Stimulated activated CD4-positive, alpha-beta T cell treated with anti-CD3 and anti-CD28 coated beads, Interleukin-12 subunit alpha, Interleukin-12 subunit beta, amount 100 ng/mL, for 24 hours (primary cell): ENCODE measurements at places on chromosomes 13 and 19.
A peak's percentile ranks its signal among the peaks of the same experiment; 100 is the strongest.

DNA sequence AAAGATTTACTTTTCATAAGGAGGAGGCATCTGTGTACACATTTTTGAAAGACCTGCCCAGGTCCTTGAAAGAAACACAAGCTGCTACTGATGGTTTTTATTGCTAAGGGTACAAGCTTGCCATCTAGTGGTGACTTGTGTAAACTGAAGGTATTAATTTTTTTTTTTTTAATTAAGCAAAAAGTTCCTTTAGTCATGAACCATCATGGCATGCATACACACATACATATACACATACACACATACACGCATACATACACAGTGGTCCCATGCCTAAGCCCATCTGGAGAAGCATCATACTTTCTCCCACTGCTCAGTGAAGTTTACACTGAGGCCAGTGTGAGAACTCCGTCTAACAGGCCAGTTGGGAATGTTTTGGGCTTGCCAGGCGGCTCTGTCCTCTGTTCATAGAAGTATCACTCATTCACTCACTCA lies 312.5 kb downstream of the DCLK1 start:
- DNase-seq, result no peak

DNA sequence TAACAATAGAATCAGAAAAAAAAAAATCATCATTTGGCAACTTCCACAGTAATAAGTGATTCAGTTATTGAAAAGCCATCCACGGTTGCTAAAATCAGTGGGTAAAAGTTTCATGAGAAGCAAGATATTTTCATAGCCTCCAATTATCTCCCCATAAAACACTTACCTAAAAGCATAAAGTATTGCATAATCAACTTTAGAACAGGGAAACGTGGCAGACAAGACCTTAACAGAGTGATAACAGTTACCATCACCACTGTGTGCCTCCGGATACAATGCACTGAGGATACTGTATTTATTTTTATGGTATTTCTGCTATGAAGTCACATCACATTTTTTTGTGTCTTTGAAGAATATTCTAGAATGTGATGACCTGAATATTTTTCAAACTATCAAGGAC lies 37.0 kb downstream of the ABCC4 start:
- no peak for DNase-seq

- no peak for DNase-seq
These were observed 64.7 kb downstream of the DNAJC15 start for GRCh38 chr13:43088093-43088511.

DNA sequence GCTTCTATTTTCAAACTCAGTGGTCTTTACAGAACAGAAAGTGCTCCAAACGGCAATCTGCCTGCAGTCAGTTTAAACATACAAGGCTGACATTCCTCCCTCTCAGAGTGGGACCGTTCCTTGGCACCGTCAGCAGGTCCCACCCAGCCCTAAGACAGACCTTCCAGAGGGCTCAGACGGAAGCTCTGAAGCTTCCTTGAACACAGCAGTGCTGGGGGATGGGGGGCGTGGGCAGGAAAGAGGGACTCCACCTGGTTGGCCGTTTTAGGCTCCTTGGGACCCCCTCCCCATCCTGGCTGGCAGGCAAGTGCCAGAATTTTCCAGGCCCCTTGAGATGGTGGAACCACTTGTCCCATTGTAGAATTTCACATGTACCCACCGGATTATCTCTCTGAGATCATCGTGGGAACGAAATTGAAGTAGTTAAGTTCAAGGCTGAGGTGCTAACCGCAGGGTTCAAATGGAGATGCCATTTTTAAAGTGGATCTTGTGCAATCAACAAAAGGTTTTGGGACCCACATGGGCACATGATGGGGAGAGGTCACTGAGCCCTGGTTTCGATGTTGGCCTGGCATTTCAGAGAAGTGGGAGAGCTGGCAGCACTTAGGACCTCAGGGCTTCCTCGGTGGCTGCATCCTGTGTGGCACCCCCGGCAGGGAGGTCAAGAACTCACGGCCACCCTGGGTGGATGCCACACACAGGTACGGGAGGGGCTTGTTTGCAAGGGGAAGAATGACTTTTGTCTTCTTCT lies 46.2 kb downstream of the KLF2 start:
- no peak for DNase-seq

DNA sequence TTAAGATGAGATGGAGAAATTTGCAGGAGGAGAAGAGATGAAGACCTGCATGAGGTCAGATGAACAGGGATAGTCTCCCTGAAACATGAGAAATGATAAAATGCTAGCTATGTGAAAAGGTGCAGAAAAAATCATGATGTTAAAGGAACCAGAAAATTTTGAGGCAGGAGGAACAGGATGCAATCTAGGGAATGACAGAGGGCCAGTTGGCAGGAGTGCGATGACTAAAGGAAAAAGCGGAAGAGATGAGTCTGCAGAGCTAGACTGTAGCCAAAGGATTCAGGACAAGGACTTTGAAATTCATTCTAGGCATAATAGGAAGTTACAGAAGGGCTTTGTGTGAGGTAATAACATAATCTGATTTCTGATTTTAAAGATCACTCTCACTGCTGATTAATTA lies 77.9 kb downstream of the TRPC4 start:
- no peak for DNase-seq

DNA sequence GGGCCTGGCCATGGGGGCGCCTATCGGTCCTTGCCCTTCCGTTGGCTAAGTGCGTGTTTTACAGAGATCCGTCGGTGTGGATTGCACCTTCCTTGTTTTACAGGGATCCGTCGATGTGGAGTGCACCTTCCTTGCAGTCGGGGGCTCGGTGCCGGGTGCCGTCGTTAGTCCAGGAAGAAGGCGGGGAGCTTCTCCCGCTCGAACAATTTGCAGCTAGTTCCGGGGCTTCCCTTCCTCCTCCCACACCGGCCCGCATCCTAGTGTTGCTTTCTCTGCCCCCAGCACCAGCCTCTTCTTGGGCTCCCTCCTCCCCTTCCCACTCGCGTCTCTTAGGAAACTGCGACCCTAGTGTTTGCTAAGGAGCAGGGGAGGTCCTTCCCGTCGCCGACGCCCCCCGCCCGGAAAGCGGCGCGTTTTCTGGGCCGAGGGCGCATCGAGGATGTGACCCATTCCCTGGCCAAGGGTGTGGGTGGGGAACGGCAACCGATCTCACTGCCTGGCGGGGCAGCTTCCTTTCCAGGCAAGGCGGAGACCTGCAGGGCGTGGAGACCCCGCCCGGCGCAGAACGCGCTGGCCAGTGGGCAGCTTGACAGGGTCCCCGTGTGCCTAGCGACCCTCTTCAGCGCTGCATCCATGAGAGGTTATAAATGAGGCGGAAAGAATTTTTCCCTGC lies 75.7 kb upstream of the ZNF91 start:
- DNase-seq, result no peak

GRCh38 chr13:44386913-44387556 lies 13.4 kb downstream of the SERP2 start:
- no peak for DNase-seq

DNA sequence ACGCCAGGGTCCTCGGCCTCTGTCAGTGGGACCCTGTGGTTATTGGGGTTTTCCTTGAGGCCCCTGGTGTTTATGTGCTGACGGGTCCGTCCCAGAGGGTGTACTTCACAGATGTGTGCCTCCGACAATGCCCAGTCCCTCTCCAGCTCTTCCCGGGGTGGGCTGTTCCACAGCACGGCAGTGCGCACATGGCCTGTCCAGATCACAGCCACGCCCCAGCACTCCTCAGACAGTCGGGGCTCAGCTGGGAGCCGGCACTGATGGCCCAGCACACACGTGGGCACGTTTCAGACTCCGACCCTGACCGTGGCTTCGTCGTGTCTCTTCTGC lies 16.9 kb upstream of the F7 start:
- DNase-seq, result no peak

GRCh38 chr13:44312834-44313551 lies 60.6 kb upstream of the SERP2 start:
- DNase-seq, result no peak

GRCh38 chr19:30209617-30210600 lies 162.3 kb upstream of the ZNF536 start:
- no peak for DNase-seq

- peak; percentile 12 for DNase-seq
These were observed 22.3 kb downstream of the TMEM161A start for GRCh38 chr19:19115954-19116353.

DNA sequence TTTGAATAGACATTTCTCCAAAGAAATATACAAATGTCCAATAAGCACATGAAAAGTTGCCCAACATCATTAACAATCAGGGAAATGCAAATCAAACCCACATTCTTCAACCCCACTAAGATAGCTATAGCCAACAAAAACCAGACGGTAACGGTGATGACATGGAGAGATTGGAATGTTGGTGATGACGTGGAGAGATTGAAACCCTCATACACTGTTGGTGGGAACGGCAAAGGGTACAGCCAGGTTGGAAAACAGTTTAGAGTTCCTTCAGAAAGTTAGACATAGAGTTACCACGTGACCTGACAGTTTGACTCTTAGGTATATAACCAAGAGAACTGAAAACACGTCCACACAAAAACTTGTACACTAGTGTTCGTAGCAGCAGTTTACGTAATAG lies 48.1 kb downstream of the TNFRSF19 start:
- no peak for DNase-seq
